ENCODE measurements at places on chromosomes 11 and 22. TPM values are rescaled to one million over a fixed set of nuclear protein-coding genes. Genes with fewer than 3 reads are reported as not detected.

- DNase-seq = no peak
- no peaks in the 10 kb centered on the region for H3K27me3 ChIP-seq
- H3K4me1 ChIP-seq = no peaks in the 10 kb centered on the region
- H3K27ac ChIP-seq = no peak overlapping the region
- no peak overlapping the region for H3K4me3 ChIP-seq
- no peaks in the 10 kb centered on the region for H3K36me3 ChIP-seq
Measured at GRCh38 chr22:46964773-46965550, 202.5 kb downstream of the TBC1D22A start.

GRCh38 chr11:103997082-103997481 is 39.4 kb upstream of the DDI1 start:
- no peak overlapping the region for H3K4me3 ChIP-seq
- no peaks in the 10 kb centered on the region for H3K36me3 ChIP-seq
- peaks cover 17% of the 10 kb centered on the region for H3K4me1 ChIP-seq
- no peak overlapping the region for H3K27ac ChIP-seq

DNA sequence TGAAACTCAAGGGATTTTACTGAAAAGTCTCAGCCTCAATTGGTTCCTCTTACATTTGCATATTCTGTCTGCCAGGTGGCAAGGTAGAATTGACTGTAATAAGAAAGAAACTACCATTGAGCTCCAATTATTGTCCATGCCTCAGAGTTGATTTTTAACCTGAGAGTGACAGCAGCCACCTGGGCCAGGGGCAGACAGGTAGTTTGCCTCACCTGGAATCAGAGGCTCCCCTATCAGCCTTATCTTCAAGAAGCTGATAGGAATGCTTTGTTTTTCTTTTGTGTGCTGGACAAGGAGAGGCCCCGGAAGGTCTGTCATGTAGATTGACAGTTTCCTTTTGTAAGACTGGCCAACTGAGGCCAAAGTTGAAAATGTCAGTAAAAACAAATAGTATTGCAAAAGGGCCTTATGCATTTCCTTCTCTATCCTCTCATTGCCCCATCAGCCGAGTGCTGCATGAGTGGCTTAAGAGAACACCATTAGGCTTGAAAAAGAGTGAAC is 34.1 kb downstream of the CD44 start:
- H3K27me3 ChIP-seq = no peaks in the 10 kb centered on the region
- H3K4me1 ChIP-seq = peaks cover 30% of the 10 kb centered on the region
- no peak overlapping the region for H3K4me3 ChIP-seq
- peak overlapping the region; percentile 76 for H3K27ac ChIP-seq

DNA sequence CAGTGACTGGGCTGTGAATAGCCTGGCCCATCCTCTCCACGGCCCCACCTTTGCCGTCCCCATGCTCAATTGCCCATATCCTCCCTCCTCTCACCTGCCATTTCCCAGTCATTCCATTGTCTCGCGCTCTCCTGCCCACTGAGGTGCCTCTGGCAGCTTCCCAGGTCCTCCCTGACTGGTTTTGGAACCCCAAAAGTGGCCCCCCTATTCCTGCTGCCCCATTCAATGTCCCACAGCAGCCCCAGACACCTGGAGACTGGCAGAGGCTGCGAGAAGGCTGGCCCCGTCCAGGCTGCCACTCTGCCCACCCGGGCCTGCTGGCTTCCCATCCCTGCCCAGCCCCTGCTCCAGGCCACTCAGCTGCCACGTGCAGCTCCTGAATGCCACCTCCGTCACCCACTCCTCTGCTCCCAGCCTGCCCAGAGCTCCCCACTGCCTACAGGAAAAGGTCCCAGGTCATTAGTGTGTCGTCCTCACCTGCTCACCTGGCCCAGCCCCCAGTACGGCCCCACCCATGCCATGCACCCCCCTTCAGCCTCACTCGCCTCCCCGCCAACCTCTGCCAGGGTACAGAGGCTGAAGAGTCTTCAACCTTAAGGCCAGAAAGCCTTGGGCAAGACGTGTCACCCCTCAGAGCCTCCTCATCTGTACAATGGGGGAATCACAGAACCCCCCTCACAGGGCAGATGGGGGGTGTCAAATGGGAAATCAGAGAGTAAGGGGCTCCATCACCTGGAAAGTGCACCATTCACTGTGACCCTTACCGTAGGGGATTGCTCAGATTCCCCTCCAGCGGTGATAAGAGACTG is 37.5 kb downstream of the KCNJ4 start:
- H3K27me3 ChIP-seq = peaks cover 32% of the 10 kb centered on the region
- no peaks in the 10 kb centered on the region for H3K4me1 ChIP-seq
- no peak for DNase-seq
- H3K36me3 ChIP-seq = no peaks in the 10 kb centered on the region

The PGR gene
- under 0.01 TPM for total RNA-seq

The C11orf16 gene
- total RNA-seq = not detected

DNA sequence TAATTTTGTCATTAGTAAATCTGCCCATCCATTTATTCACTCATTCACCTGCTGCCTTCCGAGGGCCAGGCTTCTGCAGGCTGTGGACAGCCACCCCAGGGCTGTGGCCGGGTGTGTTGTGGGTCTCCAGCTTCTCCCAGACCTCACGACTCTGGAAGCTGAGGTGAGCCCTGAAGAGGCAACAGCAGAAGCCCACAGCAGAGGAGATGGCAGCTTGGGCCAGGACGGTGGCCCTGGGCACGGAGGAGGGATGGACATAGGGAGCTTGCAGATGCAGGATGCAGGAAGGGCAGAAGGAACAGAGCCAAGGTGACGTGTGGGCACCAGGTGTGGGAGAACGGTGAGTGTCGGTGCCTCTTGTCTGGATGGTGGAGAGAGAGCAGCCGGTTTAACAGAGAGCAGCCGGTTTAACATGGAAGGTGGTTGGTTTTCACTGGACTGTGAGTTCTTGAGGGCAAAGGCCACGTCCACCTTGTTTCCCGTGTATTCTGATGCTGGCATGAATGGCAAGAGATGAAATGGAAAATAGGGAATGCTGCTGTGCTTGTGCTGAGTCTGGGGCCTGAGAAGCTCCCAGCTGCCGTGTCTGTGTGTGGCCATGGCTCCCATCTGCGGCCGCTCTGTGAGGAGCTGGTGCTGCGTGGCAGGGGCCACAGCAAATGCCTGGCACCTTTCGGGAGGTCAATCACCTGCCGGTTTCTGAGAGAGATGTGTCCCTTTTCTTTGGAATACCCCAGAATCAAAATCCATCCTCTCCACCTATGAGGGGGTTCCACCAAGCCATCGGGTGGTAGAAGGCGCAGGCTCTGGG is 669.9 kb downstream of the BRD1 start:
- no peak overlapping the region for H3K27ac ChIP-seq
- H3K27me3 ChIP-seq = no peaks in the 10 kb centered on the region
- no peaks in the 10 kb centered on the region for H3K4me1 ChIP-seq
- no peaks in the 10 kb centered on the region for H3K36me3 ChIP-seq

DNA sequence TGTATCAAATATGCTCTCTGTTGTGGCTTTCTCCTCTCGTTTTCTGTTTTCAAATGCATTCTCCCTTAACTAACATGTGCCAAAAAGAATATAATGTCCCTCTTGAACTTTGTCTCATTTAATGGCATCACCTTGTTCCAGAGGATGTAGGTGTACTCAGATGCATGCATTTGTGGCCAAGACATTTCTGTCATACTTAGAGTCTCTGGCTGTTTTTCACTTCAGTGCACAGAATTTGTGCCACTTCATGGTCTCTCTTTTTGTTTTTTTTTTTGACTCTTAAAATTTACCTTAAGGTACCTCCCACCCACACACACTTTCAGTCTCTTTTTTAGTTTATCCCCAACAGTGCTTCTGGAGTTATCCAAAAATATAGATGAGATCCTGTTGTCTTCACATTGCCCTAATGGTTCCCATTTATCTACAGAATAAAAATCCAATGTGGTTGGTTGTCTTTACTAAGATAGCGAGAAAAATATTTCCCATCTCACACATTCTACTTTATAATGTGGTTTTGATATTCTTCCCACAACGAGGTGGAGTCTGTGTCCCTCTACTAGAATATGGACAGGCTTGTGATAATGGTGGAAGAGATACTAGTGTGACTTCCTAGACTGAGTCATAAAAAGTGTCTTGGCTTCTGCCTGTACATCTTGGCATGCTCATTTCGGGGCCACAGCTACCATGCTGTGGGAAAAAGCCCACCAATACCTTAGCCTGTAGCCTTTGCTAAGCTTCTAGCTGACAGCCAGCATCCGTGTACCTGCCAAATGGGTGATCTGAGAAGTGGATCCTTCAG is 125.8 kb downstream of the DDX10 start:
- peaks cover 3% of the 10 kb centered on the region for H3K4me1 ChIP-seq
- no peak overlapping the region for H3K27ac ChIP-seq
- no peak overlapping the region for H3K4me3 ChIP-seq
- DNase-seq = no peak

The MS4A6A gene
- total RNA-seq = not detected

DNA sequence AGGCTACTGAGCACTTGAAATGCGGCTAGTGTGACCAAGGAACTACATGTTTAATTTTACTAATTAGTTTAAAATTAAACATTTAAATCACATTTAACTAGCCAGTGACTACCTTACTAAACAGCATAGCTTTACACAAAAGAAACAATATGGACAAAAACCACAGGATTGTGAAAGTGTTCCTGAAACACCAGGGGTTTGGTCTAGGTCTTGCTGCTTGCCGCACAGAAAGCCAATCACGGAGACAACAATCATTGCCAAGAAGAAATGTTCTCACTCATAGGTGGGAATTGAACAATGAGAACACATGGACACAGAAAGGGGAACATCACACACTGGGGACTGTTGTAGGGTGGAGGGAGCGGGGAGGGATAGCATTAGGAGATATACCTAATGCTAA is 309.5 kb downstream of the C11orf87 start:
- H3K27ac ChIP-seq = no peak overlapping the region
- no peak for DNase-seq
- no peak overlapping the region for H3K4me3 ChIP-seq
- no peaks in the 10 kb centered on the region for H3K4me1 ChIP-seq
- H3K27me3 ChIP-seq = no peaks in the 10 kb centered on the region

DNA sequence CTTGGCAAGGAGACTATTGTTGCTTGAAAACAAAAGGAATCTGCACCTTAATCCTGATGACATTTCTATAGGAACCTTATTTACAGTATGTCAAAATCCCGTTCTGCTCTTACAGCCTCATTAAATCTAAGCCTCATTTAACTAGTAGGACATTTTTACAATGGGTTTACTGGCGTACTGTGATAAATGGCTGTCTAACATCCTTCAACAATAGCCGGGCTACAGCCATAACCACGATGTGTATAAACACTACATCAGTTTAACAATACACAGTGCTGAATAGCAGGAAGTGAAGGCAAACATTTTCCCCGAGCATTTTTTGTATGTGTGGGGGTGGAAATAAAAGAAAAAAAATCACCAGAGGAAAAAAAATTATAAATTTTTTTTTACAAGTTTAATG is 131.2 kb downstream of the ARL14EP start:
- H3K4me1 ChIP-seq = no peaks in the 10 kb centered on the region
- H3K27me3 ChIP-seq = no peaks in the 10 kb centered on the region
- H3K4me3 ChIP-seq = no peak overlapping the region
- H3K36me3 ChIP-seq = no peaks in the 10 kb centered on the region
- DNase-seq = no peak
- no peak overlapping the region for H3K27ac ChIP-seq

DNA sequence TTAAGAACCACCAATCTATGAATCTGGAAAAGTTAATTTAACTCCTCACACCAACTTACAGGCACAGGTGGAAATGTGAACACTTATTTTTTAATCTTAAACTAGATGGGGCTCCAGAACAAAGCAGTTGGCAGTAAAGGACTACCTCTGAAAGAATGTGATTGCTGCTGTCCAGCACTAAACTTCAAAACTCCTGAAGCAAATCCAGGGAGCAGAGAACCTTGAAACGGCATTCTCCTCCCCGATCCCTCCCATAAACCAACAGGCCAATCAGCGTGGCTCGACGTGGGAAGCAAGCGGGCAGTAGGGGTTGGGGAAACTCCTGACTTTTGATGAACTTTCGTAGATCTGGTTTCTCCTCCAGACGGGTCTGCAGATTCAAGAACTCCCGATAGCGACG is 5.0 kb downstream of the SNX19 start:
- no peak overlapping the region for H3K27ac ChIP-seq
- H3K4me1 ChIP-seq = peaks cover 22% of the 10 kb centered on the region
- H3K36me3 ChIP-seq = peaks cover 44% of the 10 kb centered on the region
- DNase-seq = no peak

GRCh38 chr11:34165786-34166555 is 60.5 kb downstream of the NAT10 start:
- no peak overlapping the region for H3K4me3 ChIP-seq
- H3K27me3 ChIP-seq = peaks cover 4% of the 10 kb centered on the region
- H3K27ac ChIP-seq = no peak overlapping the region
- no peaks in the 10 kb centered on the region for H3K36me3 ChIP-seq
- H3K4me1 ChIP-seq = peaks cover 4% of the 10 kb centered on the region

DNA sequence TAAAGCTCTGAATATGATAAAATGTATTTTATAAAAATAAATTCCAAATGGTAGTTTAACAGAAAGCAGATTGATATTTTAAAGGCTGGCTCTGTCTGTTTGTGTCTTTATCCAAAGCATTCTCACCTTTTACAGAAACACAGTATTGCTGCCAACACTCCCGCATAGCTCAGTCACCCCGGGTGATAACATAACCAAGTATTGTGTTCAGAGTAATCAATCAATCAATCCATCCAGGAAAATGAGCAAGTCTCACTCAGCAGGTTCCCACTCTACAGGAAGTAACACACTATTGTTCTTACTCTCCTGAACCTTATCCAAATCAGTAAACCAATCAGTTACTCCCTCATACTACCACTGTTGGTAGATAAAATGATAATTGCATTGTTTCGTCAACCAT is 203.4 kb downstream of the LRRC4C start:
- no peak overlapping the region for H3K27ac ChIP-seq
- no peaks in the 10 kb centered on the region for H3K36me3 ChIP-seq
- H3K4me1 ChIP-seq = no peaks in the 10 kb centered on the region
- H3K4me3 ChIP-seq = no peak overlapping the region

The GTSE1 gene
- total RNA-seq = 5.9 TPM

GRCh38 chr11:56968524-56968923 is 20.2 kb upstream of the OR5AK2 start:
- H3K4me1 ChIP-seq = no peaks in the 10 kb centered on the region
- no peaks in the 10 kb centered on the region for H3K27me3 ChIP-seq
- no peaks in the 10 kb centered on the region for H3K36me3 ChIP-seq

DNA sequence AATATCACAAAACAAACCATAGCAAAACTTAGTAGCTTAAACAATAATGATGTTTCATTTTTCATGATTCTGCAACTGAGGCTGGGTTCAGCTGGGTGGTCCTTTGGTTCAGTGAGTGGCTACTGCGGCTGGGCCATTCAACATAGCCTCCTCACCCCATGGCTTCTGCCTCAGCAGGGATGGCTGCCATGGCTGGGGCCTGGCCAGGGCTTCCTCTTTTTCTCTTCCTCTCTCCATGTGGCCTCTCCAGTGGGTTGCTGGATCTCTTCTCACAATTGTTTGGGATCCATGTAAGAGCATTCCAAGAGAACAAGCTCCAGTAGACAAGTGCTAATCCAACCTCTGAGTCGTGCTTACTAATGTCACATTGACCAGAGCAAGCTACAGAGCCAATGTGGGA is 248.6 kb upstream of the PLET1 start:
- no peak overlapping the region for H3K4me3 ChIP-seq
- peaks cover 5% of the 10 kb centered on the region for H3K27me3 ChIP-seq
- H3K36me3 ChIP-seq = no peaks in the 10 kb centered on the region
- DNase-seq = no peak
- no peaks in the 10 kb centered on the region for H3K4me1 ChIP-seq

GRCh38 chr22:30892286-30892685 is 76.3 kb downstream of the MORC2 start:
- no peaks in the 10 kb centered on the region for H3K27me3 ChIP-seq
- no peak for DNase-seq
- no peaks in the 10 kb centered on the region for H3K4me1 ChIP-seq
- H3K4me3 ChIP-seq = no peak overlapping the region

The ZNF70 gene
- total RNA-seq = 3.9 TPM

GRCh38 chr11:118649941-118650340 is 29.5 kb downstream of the TREH start:
- no peaks in the 10 kb centered on the region for H3K27me3 ChIP-seq
- H3K4me3 ChIP-seq = no peak overlapping the region
- H3K36me3 ChIP-seq = peaks cover 74% of the 10 kb centered on the region
- H3K27ac ChIP-seq = no peak overlapping the region

All from IMR-90 (cell line).